Stimulated activated CD8-positive, alpha-beta memory T cell treated with anti-CD3 and anti-CD28 coated beads, Interleukin-7, amount 100 ng/mL, for 48 hours (primary cell): ENCODE measurements at places on chromosomes 5 and 9.

- DNase-seq = no peak
Observed at GRCh38 chr5:169133531-169133930, 167.4 kb downstream of the SLIT3 start.

- DNase-seq = no peak
Observed at GRCh38 chr9:77827104-77827784, 179.1 kb upstream of the GNA14 start.

DNA sequence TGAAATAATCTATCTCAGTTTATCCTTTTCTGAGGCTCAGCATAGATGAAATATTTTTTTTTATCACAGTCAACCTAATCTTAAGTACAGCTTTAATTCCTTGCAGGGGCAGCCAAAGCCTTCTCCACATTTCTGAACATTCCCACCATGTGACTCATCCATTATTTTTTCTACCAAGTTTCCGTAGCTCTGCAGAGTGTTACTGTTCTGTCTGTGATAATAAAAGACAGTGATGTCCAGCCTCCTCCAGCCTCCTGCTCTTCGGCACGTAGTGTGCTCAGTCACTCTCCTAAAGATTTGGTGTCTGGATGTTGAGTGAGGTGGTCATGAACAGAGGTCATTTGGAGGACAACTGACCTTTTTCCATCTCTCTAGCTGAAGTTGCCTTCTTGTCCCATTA, 338.1 kb upstream of the ADAMTS16 start:
- no peak for DNase-seq

GRCh38 chr5:9233712-9234111, 312.2 kb downstream of the SEMA5A start:
- DNase-seq = no peak

GRCh38 chr5:98975682-98976407, 47.0 kb upstream of the CHD1 start:
- no peak for DNase-seq

DNA sequence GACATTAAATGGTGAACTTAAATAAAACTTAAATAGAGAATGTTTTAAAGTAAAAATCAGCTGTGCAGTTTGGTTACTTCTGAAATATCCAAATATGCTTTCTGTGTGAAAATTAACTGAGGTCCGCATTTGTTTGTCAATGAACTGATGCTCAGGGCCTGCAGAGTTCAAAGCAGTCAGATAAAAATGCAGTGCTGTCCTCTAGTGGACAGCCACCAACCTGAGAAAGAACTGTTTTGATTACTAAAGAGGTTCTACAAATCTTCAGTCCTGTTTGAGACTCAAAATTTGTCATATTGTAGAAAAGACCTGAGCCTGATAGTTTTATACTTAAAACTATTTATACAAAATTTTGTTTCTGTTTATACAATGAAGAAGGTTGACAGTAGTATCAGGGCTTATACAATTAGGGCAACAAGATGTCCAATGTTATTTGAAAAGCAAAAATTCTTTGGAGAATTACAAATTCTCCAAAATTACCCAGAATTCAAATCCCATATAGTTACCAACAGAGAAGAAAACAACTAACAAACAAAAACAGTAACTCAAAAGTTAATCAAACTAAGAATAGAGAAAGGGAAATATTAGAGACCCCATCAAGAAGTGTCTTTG, 232.3 kb upstream of the TBCA start:
- DNase-seq = no peak

DNA sequence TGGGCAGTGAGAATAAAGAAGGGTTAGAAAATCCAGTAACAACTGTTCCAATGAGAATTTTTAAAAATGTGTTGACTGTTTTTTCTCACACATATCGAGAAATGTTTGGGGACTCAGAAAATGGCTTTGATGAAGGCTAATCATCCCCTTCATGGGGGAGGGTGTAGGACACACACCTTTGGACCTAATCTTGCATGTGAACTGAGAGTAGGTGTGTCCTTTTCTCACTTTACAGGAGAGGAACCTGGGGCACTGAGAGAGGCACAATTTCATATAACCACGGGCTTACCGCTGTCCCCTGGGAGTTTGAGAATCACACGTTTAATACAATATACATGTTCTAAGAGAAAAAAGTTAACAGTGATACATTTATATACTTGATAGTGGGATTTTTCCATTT, 17.3 kb downstream of the FRRS1L start:
- DNase-seq = no peak

DNA sequence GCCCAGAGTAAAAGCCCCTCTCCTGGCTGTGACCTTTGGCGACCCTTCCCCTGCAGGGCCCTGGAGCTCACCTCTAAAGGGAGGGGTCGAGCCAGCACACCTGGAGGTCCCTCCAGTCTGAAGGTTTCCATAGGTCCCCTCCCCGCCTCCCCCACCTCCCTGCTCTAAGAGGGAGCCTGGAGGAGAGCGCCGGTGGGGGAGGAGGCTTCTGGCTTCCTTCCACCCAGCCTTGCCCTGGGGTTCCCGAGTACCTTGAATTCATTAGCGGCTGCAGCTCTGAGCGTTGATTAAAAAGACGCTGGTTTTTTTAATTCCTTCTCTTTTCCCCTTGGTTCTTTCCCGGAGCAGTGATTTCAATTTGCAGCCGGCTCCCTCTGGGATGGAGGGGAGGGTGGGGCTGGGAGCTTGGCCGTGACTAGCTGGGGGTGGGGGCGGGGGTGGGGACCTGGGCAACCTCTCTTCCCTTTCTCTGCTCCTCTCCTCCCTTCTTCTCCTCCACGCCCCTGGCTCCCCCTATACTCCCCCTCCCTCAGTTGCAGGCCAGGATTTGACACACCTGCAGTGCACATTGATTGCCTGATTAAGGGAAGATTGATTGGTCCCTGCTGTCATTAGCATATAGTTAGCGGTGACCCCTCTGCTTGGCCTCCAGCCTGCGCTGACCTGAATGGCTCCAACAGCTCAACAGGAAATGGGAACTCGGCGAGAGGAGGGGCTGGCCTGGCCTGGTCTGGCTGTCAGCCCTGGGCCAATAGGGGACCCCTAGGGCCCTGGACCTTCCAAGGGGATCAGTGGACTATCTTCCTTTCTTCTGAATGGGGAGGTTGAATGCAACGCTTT, 67.5 kb upstream of the RAPGEF1 start:
- no peak for DNase-seq

- no peak for DNase-seq
Observed at GRCh38 chr5:132526974-132527564, 16.3 kb downstream of the IL5 start.

- DNase-seq = no peak
Observed at GRCh38 chr9:127803507-127804352, 1.0 kb downstream of the FPGS start.

DNA sequence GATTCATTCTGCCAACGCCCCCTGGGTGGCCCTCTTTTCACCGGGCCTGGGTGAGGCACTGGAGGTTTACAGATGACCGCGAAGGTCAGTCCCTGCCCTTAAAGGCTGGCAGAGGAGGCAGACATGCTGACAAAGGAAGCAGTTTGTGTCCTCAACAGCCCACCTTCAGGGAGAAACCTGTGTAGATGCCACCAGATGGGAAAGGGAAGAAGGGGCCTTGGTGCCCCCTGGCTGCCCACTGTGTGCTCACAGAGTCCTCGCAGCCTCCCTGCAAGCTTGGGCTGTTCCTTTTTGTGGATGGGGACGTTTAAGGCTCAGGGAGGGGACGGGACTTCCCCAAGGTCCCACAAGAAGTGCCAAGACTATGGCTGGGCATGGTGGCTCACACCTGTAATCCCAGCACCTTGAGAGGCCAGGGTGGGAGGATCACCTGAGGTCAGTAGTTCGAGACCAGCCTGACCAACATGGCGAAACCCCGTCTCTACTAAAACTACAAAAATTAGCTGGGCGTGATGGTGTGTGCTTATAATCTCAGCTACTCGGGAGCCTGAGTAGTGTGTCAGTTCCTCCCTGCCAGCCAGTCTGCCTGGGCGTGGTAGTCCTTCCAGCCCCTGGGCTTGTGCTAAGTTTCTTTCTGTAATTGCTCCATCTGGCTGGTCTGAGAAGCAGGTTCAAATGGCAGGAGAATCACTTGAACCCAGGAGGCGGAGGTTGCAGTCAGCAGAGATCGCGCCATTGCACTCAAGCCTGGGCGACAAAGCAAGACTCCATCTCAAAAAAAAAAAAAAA, 36.2 kb downstream of the NEK6 start:
- DNase-seq = no peak

DNA sequence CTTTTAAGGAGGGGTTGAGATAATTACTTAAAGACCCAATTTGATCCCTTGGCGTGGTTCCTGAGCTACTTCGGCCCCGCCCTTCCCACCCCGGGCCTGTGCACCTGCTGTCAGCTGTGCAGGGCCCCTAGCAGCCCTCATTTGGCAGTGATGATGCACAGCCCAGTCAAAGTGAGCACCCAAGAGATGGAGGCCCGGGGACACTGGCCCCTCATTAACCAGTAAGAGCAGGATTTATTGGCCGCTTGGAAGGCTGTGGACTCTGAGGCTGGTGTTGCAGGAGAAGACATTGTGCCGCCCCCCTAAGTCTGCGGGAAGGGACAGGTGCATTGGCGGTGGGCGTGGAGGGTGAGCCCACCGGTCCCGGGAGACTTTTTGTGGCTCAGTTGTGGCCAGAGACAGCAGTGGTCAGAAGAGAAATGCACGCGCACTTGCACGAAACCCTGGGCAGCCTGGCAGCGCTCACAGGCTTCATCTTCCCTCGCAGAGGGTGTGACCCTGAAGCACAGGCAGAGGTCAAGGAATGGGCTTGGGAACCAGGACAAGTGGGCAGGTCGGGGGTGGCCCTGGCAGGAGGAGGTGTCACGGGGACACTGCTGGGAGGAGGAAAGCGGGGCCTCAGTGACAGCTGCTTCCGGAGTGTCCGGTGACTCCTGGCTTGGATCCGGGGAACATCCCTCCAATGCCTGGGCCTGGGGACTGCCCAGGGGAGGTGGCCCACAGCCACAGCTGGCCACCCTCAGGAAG, 74.0 kb upstream of the RXRA start:
- DNase-seq = no peak

DNA sequence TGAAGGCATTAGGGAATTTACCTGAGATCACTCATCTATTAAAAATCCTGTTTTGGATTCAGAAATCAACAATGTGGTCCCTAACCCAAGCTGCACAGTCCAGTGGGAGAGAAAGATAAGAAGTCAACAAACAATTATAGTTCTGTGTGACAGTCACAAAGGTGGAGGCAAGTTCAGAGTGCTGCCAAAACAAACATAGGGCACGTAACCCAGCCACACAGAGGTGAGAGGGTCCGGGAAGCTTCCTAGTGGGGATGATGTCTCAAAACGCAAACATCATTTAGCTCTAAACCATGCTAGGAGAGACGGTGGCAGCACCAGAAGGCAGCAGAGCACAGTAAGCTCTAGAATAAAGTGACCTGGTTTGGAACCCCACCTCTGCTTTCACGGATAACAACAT, 158.9 kb downstream of the MAPKAP1 start:
- no peak for DNase-seq

DNA sequence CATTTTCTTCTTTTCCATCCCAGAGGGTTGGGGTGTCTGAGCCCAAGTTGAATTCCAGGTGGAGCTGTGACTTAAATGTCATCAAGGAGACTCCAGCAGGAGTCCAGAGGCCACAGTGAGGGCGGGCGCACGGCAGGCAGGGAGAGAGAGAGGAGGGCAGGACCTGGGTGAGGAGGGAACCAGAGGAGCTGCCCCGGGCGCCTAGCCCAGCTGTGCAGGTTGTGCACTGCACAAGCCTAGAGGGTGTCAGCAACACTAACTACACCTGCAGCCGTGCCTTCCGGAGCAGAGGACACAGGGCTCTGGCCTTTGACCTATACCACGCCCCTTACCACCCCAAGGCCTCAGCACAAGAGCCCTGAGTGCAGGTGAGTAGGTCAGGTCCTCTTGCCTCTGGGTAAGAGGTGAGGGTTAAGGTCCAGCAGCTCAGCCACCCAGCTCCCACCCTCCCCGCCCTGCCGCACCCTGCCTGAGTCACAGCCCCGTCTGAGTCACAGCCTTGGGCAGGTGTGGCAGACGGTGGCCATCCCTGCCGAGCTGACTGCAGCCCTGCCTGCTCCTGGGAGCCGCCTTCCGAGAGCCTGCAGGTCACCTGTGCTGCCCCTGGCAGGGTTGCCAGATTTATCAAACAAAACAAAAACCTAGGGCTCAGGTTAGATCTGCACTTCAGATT, 6.4 kb upstream of the AGPAT2 start:
- no peak for DNase-seq

- DNase-seq = no peak
Observed at GRCh38 chr5:179199246-179199645, 139.1 kb downstream of the ZNF354C start.
